CD4-positive, alpha-beta T cell treated with Interleukin-2 at 100 ng/mL for 4 hours (primary cell): ENCODE measurements at places on chromosomes 13 and 19.

DNA sequence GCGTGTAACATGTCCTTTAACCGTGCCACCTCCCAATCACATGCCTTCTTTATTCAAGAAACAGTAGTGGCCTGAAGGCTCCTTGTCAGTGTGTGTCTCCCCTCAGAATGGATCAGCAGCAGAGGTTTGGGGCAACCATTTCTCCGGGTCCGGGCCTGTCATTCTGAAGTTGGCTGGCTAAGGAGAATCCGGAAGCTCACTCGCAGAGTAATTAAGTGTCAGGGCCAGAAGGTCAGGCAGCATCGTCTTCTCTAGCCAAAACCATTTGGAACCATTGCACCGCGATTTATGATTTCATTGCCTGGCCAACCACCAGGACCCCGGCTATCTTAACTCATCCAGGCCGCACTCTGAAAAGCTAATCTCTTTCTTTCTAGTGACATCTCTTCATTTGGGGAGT lies 550.8 kb downstream of the EFNB2 start:
- DNase-seq, result no peak

DNA sequence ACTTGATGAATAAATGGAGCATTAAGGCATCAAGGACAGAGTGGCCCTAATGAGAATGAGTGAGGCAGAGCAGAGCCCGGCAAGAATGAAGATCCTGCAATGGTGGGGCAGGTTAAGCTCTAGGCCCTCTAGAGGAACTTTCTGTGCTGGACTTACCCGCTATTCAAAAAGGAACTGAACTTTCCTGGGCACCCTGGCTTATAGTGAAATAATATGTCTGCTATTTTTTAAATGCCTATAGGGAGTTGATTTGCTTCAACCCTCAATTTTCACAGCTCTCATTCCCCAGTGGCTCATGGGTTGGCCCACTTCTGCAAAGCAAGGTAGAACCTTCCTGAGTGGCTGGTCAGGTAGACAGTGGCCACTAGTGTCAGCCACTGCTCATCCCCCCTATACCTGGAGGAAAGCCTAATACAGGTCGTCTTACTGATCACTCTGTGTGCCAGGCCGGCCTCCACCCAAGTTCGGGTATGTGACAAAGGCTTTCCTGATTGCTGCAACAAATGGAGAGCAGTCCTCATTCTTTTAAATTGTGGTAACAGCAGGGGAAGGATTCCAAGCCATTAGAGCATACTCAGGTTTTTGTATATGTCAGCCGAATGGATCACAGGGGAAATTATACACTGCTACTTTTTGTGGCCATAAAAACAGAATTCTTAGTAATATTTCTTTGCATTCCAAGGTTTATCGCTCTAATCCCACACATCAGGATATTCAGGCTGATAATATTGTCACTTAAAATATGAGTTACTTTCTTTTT lies 103.0 kb downstream of the KL start:
- no peak for DNase-seq

- DNase-seq, result no peak
Measured at GRCh38 chr13:110565296-110565695, 3.8 kb upstream of the RAB20 start.

DNA sequence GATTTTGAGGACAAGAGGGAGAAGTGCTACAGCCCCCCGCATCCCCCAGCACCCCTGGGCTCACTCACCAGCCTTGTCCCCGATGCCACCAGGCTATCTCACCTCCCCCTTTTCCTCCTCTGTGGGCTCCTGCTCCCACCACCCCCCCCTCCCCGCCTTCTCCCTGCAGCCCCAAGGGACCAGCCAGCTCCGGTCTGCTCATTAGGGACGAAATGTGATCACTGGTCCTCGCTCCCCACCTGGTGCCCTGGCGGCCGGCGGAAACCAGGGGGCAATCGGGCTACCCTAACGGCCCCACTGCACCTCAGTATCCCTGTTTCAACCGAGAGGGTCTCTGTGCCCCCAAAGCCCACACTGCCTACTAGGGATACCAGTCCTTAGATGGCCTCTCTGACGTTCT lies 2.7 kb downstream of the GPR4 start:
- no peak for DNase-seq

GRCh38 chr19:1265615-1266128 lies 3.5 kb upstream of the CIRBP start:
- DNase-seq, result peak; percentile 50

DNA sequence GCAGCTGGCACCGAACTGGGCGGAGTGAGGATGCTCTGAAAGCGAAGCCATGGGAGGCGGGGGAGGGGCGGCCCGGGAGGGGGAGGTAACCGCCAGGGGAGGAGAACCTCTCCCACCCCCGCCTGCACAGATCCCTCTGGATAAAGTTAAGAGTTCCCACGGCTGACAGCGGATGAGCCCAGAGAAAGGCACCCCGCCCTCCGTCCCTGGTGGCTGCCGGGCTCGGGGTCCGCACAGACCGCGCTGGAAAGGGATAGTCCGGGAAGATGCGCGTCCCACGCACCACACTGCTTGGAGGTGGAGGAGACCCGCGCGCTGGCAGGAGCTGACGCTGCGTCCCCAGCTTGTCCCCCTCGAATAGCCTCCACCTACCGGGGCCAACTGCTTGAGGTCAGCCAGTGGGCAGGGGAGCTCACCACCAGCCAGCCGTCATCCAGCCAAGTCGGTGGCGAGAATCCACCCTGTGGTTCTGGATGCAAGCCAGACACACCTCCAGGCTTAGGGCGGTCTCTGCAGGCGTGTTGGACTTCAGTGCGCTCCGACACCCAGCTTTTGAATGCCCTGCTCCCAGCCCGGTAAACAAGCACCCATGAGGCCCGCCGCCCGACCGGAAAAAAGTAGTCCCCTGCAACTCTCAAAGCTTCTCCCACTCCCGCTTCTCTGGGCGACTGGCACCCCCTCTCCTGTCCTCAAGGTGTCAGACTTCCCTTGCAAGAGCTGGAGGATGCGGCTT lies at the start of gene TRPC4:
Gene TRPC4 (minus strand): TSS at position 17 of the 733 bp plus-strand sequence. CDS start 86,439 bp downstream, outside the sequence.
- DNase-seq, result no peak

DNA sequence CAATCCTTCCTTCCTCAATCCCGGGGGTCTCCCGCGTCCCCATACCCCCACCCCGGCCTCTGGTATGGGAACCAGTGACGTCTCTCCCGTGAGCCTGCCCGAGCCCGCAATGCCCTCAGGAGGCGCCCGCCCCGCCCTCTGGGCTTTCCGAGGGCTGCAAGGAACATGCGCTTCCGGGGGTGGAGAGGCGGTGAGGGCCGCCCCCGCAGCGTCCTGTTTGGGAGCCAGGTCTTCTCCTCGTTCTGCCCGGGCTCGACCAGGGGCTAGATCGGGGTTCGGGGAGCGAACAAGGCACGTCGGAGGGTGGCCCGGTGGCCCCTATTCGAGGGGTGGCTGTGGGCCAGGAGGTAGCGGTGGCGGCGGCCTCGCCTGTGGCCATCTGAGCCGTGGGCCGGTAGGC lies 6.6 kb upstream of the TEX101 start:
- DNase-seq, result no peak

GRCh38 chr19:918481-919198 lies 1.5 kb downstream of the KISS1R start:
- DNase-seq, result no peak

DNA sequence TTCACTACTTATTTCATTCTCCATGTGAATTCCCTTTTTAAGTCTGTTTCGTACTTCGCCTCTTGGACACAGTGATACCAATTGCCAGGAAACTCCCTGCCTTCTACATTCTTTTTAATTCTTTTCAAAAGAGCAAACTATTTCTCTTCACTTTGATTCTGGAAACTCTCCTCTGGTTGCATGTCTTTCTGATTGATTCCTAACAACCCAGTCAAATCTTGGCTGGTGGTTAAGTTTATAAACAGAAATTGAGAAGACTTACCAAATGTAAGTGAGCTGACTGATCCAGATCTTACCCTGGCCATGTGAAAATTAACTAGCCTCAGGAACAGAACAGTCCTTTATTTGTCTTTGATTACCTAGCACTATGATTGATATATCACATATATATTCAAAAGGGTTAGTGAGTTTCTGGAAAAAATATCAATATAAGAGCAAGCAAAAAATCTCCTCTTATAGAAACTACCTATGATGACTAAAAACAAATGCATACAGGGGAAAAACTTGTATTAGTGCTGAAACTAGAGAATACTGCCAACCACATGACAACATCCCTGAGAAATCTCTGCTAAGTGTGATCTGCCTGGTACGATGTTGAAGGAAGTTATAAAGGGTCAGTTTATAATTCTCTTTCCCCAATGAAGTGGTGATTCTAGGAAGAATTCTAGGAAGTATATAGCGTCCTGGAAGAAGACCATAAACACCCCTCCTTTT lies 152.6 kb upstream of the HTR2A start:
- DNase-seq, result no peak

GRCh38 chr19:14495672-14496028 lies 277 bp downstream of the GIPC1 start:
- DNase-seq, result no peak

- DNase-seq, result no peak
Measured at GRCh38 chr13:80571346-80572307, 230.7 kb upstream of the SPRY2 start.

GRCh38 chr19:14505488-14506239 lies 9.7 kb upstream of the GIPC1 start:
- DNase-seq, result peak; percentile 79
